Panc1 (cell line): ENCODE measurements at places on chromosomes 7 and 10.

- no peak for DNase-seq
Measured at GRCh38 chr10:69807696-69808095, 6.0 kb downstream of the COL13A1 start.

DNA sequence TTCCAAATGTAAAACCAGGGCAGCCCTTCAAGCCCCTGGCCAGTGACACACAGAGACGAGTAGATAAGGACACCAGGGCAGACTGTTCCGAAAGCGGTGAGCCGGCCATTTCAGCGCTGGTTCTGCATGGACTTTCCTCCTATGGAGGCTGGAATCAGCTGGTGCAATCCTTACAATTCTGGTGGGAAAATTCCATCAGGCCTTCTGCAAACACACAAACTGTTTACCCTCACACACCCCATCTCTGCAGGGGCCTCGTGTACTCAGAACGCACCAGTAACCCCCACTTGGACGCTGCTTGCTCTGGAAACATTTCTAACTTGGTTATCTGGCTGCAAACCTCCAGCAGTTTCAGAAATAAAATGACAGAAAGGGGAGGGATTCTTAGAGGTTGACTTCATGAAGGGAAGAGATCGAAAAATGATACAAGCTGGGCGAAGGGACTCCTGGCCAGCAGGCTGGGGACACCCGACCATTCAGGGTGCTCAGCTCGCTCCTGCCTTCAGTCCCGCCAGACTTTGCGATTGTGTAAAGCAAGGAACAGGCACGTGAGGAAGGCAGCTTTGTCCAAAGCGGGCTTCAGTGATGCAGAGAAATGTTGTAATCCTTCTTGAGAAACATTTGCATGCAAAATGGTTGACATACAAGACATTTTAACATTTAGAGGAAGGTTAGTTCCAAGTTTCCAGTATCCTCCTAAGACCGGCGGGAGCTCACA is 19.7 kb upstream of the SHH start:
- DNase-seq, result no peak

DNA sequence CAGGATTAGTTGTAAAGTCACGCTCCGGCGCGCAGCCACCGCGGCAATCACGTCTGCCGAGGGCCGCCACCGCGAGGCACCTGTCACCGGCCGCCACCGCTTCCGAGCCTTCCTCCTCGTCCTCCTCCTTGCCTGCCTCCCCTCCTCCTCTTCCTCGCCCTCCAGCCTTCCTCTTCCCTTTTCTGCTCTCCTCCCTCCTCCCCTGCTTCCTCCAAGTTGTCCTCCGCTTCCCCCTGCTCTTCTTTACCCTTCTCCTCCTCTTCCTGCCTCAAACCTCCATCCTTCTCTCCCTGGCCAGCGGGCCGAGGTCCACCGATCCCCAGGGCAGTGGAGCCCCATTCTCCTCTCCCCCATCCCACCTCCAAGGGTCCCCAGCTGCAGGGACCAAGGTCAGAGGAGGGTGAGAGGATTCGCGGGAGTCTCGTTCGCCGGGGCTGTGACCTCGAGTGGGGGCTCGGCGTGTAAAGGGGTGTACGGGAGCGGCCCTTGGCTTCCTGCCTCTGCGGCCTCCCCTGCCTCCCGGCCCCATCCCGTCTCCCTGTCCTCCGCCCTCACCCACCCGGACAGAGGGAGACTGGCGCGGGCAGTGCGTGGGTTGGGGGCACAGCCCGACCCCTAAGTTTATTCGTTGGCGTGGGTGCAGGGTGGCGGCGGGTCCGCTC is 89.5 kb upstream of the PAX2 start:
- DNase-seq, result no peak

GRCh38 chr7:17118412-17118811 is 180.0 kb upstream of the AHR start:
- no peak for DNase-seq

DNA sequence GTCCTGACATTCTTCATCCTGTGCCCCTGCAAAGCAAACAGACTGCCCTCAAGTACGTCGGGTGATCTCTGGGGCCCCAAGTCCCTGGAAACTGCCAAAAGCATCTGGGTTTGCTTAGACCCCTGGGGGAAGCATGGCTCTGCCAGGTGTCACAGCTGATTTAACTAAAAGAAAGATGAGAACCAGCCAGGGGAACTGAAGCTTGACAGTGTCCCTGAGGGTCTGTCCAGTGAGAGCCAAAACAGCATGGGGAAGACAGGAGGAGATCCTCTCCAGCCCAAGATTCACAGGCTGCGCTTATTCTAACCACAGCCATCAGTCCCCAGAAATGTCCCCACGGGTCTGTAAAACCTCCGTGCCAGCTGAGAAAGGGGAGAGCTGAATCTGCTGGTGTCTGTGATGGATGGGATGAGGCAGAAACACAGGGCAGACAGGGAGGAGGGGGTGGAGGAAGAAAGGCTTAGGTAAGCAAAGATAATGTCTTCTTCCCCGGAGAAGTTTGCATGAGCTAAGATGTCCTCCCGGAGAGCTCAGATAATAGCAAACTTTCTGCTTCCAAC is 21.3 kb downstream of the CCDC3 start:
- DNase-seq, result no peak

- DNase-seq, result peak; percentile 35
Measured at GRCh38 chr7:130560972-130561371, 69.1 kb downstream of the MEST start.

GRCh38 chr7:81767926-81768325 is 1.9 kb downstream of the HGF start:
- no peak for DNase-seq

GRCh38 chr10:96645191-96645721 is 58.4 kb upstream of the TM9SF3 start:
- no peak for DNase-seq

- DNase-seq, result no peak
Measured at GRCh38 chr7:122362473-122362872, 57.9 kb upstream of the FEZF1 start.

DNA sequence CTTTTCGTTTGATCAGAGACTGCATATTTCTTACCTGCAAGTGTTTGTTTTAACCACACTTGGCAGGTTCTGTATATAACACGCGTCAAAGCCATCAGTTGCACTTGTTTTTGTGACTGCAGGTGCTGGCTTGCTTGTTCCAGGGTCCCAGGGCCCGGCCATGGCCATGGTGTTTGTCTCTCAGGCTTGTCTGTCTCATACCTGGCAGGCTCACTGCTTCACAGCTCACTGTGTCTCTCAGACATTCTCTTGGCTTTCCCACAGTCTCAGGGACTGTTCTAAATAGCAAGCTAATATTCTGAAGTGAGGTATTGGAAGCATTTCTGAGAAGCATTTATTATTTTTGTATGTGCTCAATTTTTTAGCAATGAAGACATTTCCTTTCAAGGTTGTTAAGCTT is 46.9 kb downstream of the GPR141 start:
- DNase-seq, result no peak

GRCh38 chr10:92880233-92880861 is 32.0 kb downstream of the EXOC6 start:
- DNase-seq, result no peak

DNA sequence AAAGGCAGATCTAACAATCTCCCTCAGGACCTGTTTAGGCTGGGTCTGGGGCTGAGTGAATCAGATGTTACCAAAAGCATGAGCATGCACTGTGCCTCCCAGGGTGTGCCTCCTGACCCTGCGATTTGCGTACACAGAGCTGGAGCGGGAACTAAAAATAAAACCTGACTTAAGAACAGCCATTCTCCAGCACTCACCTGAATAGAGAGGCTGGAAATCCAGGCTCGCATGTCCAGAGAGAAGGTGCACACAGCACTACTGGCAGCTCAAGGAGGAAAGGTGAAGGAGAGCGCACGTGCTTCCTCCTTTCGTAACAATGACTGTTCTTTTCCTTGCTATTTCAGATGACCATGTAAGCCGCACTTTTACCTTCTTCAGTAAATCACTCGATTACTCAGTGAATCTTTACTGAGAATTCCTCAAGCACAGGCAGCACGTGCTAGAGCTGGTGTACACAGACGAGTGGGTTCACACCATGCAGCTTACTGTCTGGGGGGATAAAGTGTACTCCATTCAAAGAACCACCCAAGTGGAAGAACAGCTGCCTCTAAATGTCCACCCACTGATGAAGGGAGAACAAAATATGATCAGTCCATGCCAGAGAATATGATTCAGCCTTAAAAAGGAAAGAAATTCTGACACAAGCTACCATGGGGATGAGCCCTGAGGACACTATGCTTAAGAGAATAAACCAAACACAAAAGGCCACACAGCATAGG is 45.6 kb downstream of the SFMBT2 start:
- DNase-seq, result no peak

- DNase-seq, result no peak
Measured at GRCh38 chr10:7752251-7752650, 35.5 kb downstream of the KIN start.

GRCh38 chr10:111874576-111874975 is 309.0 kb downstream of the GPAM start:
- no peak for DNase-seq

DNA sequence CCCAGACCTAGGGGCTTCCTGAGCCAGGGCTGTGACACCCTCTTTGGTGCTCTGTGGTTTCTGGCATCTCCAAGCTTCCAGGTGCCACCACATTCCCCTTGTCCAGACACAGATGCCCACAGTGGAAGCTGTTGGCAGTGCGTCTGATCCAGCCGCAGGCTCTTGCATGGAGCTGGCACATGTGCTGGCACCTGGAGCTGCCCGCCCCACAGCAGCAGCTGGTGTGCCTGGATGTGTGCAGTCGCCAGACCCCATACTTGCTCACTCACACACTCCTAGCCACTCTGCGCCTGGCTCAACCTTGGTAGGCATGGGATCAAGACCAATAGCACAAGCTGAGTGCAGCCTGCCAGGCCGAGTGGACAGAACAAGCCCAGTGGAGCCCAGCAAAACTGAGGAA is 106.5 kb downstream of the LYZL1 start:
- no peak for DNase-seq

DNA sequence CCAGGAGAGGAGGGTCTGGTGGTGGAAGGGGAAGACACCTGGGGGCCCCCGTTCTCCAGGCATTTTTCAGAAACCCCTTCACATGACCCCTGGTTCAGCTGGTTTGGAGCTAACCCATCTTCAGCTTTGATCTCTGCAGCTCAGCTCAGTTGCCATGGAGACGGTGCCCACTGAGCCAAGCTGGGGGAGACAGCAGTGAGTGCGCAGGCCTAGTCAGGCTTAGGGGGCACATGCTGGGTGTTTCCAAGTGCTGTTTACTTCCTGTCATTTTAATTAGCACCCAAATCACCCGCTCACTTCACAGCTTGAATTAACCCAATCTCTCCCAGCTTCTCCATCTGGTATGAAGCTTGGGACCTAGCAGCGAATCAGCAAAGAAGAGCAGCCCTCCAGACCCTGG is 9.0 kb downstream of the SPOCK2 start:
- DNase-seq, result no peak

DNA sequence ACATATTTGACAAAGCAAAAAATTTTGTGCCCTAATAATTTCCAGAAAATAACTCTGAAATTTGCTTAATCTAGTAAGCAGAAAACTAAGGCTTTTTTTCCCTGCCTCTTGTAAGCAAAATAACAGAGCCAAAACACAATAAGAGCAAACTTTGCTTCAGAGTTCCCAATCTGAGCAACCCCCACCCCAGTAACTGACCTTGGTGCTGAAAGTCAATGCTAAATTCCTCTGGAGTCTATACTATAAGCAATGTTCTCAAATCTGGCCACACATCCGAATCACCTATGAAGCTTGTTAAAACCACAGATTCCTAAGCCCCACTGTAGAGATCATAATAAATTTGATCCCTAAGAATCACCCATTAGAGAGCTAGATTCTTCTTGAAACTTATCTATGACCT is 150.5 kb downstream of the ELAPOR2 start:
- no peak for DNase-seq

GRCh38 chr7:45126920-45127319 is 15.4 kb upstream of the TBRG4 start:
- DNase-seq, result no peak

DNA sequence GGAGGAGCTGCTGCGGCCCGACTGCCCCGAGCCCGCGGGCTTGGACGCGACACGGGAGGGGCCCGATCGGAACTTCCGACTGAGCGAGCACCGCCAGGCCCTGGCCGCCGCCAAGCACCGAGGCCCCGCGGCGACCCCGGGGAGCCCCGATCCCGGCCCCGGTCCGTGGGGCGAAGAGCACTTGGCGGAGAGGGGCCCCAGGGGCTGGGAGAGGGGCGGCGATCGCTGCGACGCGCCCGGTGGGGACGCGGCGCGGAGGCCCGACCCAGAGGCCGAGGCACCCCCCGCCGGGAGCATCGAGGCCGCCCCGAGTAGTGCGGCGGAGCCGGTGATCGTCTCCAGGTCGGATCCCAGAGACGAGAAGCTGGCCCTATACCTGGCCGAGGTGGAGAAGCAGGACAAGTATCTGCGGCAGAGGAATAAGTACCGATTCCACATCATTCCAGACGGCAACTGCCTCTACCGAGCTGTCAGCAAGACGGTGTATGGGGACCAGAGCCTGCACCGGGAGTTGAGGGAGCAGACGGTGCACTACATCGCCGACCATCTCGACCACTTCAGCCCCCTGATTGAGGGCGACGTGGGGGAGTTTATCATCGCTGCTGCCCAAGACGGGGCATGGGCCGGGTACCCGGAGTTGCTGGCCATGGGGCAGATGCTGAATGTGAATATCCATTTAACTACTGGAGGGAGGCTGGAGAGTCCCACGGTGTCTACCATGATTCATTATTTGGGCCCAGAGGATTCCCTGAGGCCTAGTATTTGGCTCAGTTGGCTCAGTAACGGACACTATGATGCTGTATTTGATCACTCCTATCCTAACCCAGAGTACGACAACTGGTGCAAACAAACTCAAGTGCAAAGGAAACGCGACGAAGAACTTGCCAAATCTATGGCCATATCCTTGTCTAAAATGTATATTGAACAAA is 1.4 kb downstream of the OTUD1 start:
- no peak for DNase-seq

- no peak for DNase-seq
Measured at GRCh38 chr10:54962134-54962900, 161.3 kb upstream of the PCDH15 start.

DNA sequence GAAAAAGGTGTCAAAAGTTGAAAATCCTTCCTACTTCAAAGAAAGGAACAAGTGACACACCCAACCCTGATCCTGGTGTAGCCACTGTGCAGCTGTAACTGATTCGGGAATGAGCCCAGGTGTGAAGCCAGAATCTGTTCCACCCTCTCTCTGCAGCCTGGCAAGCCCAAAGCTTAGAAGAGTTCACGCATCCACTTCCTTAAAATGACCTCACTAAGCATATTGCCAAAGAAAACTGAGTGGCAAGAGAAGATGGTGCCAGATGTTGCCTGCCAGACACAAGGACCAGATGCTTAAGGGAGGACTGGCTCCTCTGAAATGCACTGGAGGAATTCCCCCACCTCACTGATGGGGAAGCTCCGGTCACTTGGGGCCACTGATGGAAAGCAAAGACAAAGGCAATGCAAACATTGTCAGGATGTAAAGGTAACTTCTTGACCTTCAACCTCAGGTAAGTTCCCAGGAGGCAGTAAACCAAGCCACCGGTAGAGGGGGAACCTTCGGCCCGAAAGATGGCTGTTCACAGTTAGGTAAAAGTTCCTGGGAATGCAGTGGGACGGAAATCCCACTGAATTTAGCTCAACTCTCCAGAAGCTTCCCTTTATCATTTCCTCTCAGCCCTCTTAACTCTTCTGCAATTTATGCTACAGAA is 554.9 kb downstream of the KCNMA1 start:
- no peak for DNase-seq
